G401 (cell line): ENCODE measurements at places on chromosomes 12 and 14. TPM values are rescaled to one million over a fixed set of nuclear protein-coding genes. Genes with fewer than 3 reads are reported as not detected.

The HOMEZ gene
- total RNA-seq = 17.5 and 25.9 TPM in 2 replicates

The PTCSC3 gene
- not detected in 2 replicates for total RNA-seq

The TMEM52B gene
- total RNA-seq = 0.68 TPM in 1 of 2 replicates, not detected in the other

The DEGS2 gene
- 0.95 and 5.0 TPM in 2 replicates for total RNA-seq

The SLC5A8 gene
- total RNA-seq = not detected in 2 replicates
